ENCODE measurements at places on chromosomes 6 and 20.

- peak; percentile 10 for DNase-seq
Measured at GRCh38 chr20:37833221-37833896, 69.6 kb upstream of the VSTM2L start.

- no peak for DNase-seq
Measured at GRCh38 chr6:67210450-67210849, 1424.6 kb upstream of the ADGRB3 start.

DNA sequence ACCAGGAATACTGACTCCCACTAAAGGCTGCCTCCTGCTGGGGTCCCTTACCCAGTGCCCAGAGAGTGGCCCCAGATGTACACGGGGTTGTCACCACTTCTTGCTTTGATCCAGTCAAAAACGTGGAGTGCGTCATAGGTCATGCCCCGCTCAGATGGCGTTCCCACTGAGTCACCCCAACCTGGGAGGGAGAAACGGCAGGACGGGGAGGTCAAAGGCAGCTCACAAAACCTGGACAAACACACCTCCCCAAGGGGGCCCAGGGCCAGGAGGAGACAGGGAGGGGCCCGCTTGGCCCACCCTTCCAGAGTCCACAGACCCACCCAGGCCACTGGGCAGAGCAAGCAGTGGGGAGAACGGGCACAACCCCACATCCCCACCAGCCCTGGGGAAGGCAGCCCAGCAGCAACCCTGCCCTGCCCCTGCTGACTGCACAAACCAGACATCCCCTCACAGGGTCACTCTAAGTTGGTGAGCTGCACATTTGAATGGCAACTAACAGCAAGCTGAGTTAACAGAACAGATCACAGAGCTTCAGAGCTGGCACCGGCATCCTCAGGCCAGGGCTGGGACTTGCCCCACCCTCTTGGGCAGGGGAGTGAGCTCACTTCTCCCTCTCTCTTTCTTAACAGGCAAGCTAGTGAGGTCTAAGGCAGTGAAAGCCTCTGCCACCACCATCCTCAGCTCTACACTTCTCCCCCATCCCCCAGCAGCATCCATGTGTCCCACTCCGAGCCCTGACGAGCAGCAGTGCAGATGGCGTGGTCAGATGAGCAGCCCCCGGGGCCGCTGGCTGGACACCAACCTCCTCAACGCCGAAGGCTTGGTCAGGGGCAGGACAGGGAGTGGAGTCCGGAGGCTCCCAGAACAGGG is 61.7 kb downstream of the PYGB start:
- no peak for DNase-seq

- peak; percentile 22 for DNase-seq
Measured at GRCh38 chr6:89217299-89217910, at the start of gene GABRR1. Gene GABRR1, minus strand, starts transcription at chr6:89217358. Its CDS starts 36 bp downstream, at chr6:89217322.

DNA sequence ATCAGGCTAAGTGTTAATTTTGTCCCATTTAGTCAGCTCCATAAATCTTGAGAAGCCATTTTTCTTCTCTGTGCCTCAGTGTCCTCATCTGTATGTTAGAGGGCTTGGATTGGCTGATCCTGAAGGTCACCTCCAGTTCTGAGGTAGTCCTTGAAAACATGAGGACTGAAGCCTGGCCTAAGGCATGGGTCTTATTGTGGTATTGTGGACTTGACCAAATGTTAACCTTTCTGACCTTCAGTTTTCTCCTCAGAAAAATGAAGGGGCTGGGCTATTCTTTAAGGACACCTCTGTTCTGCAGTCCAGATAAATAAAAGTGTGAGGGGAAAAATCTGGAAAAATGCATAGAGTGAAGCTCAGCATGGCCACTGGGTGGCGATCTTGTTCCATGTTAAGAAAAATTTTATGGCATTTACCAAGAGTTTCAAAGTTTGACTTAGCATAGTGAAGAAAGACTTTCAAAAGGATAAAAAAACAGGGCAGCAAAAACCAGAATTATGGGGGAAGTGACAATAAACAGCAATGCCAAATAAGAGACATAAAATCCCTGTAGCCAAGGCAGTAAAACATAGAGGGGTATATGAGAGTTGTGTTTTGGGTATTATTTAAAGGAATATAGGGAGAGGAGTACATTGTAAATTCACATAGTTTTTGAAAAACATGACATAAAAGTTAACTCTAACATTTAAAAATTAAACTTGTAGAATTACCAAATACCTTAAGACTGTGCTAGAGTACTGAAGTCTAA is 13.2 kb upstream of the TFB1M start:
- peak; percentile 90 for DNase-seq

GRCh38 chr20:58595167-58595566 is 55.9 kb upstream of the STX16 start:
- no peak for DNase-seq

DNA sequence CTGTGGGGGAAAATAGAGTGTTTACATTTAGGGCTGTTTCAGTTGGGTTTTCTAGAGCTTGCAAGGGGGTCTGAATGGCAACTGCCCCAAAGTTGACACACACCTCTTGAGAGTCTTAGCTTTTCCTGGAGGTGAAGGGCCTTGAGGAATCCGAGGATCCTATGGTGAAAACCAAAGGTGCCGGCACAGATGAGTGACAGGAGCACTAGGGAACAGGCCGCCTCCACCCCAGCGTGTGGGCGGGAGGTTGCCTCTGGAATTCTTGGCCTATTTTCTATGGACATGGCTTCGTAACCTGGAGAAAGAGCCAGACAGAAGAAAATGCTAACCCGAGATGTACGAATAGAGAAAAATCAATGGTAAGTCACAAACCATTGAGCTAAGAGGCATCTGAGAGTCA is 283.2 kb upstream of the FOXQ1 start:
- DNase-seq = no peak

GRCh38 chr6:20427856-20428255 is 26.2 kb downstream of the E2F3 start:
- DNase-seq = peak; percentile 79

DNA sequence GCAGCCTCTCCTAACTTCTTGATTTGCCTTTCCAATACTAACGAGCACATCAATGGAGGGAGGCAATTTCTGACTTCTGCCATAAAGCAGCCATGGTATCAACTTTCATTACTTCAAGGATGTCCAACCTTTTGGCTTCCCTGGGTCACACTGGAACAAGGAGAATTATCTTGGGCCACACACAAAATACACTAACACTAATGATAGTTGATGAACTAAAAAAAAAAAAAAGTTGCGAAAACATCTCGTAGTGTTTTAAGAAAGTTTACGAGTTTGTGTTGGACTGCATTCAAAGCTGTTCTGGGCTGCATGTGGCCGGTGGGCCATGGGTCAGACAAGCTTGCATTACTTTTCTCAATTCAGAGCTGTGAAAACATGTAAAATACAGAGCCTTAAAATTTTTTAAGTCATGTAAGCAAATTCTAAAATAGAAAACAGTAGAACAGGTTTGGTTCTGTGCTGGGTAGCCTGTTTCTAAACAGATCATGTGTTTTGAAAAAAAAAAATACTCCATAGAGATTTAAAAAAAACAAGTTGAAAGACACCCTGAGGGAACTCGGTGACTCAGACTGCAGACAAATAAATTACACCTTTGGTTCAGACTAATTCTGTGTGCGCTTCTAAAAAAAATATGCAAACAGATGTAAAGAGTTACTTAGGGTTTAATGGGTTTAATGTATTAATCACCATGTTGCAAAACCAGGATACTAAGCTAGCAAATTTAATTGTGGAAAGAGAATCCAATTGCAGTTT is 43.6 kb upstream of the SLC22A23 start:
- no peak for DNase-seq

- DNase-seq = no peak
Measured at GRCh38 chr6:102732898-102733297, 1339.4 kb downstream of the GRIK2 start.

DNA sequence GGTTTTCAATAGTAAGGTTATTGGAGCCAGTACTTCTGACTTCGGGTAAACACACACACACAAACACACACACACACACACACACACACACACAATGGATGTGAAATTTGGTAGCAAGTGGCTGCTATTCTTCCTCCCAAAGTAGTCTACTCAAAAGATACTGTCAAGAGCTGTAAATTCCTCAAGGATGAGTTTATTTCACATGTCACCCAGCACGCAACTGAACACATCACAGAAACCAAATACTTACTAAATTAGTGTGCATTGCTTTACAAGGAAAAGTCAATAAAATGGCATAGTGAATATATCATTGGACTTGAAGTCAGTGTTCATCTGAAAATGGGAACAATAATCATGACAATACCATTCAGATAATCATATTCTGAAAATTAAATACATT is 32.9 kb downstream of the MMUT start:
- no peak for DNase-seq

- DNase-seq = peak; percentile 67
Measured at GRCh38 chr6:160102956-160103824, 18.4 kb upstream of the SLC22A1 start.

- no peak for DNase-seq
Measured at GRCh38 chr20:40641202-40641601, 47.8 kb downstream of the MAFB start.

GRCh38 chr6:155303361-155303870 is 10.9 kb downstream of the TFB1M start:
- no peak for DNase-seq

GRCh38 chr6:69704916-69705315 is 91.9 kb downstream of the LMBRD1 start:
- no peak for DNase-seq
